Progenitor cell of endocrine pancreas (in vitro differentiated cells): ENCODE measurements at places on chromosomes 13 and 19.

DNA sequence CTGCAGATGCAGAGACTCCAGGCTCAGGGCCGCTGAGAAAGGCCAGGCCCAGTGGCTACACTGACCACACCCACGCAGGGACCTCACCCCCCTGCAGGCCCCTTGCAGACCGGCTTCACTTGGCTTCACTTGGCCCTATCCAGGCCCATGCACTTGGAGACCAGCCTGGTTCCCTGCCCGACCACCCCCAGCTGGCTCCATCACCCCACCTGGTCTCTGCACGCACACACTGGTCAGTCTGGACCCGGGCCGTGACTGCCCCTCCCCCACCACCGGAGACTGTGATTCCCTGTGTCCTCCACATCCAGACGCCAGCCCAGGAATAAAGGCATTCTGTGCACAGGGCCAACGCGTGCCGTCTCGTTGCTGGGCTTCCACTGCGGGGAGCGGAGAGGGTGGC lies 4.9 kb upstream of the EBI3 start:
- DNase-seq = no peak

DNA sequence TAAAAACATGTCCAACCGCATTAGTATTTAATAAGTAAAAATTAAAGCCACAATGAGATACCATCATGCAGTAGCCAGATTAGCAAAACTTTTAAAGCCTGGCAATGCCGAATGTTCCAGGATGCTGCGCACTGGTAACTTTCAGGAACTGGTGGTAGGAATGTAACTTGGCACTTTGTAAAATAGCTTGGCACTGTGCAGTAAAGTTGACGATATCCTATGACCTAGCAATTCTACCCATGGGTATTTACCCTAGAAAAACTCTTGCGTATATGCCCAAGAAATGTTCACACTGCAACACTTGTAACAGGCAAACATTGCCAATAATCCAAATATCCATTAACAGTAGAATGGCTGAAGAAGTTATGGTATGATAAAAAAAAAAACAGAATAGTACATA lies 97.7 kb downstream of the SPACA7 start:
- no peak for DNase-seq

DNA sequence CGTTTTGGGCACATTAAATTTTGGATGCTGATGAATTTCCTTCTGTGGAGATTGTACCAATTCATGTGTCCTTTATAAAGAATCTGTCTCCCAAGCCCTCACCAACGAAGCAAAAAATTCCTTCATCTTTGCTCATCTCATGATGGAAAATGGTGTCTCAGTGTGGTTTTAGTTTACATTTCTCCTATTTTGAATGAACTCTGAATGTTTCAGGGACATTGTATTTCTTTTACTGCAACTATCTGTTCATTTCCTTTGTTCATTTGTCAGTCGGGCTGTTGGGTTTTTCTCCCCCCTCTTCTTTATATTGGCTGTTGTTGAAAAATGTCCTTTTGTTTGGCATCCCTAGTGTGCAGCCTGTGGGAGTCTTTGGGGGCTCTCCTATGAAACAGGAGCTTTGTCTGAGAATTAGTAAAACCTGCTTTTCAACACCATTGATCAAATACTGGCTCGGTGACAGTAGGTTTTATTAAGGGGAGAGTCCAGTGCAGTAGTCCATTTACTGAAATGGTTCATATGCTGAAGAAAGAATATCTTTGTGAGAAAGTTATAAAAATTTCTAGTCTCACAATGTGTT lies 91.3 kb upstream of the C1QTNF9B start:
- no peak for DNase-seq

- no peak for DNase-seq
These were observed at the start of gene NKG7 for GRCh38 chr19:51372649-51373504. TSS of gene NKG7 (minus strand) at chr19:51372654. CDS start at chr19:51372535, 119 bp downstream.

GRCh38 chr13:98835156-98835555 lies 82.7 kb upstream of the SLC15A1 start:
- no peak for DNase-seq

- DNase-seq = no peak
These were observed 5.0 kb upstream of the CDX2 start for GRCh38 chr13:27973961-27974662.
